ENCODE measurements at places on chromosomes 5 and 9.

DNA sequence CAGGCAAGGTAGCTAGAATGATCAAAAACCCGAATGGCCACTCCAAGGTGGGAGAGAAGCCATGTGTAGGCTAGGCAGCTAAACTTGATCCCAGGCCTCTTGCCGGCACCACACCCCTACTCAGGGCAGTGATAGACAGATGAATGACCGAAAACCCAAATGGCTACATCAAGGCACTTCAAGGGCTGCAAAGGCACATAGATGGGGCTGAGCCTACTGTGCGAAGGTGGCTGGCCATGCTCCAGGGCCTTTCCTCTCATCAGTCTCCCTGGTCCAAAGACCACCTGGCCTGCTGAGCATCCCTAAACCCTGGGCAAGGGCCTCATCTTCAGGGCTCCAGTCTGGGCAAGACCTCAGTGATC lies 3.7 kb upstream of the TIFAB start:
- no peak for DNase-seq

- no peak for DNase-seq
Measured at GRCh38 chr9:25827626-25828025, 149.4 kb upstream of the TUSC1 start.

DNA sequence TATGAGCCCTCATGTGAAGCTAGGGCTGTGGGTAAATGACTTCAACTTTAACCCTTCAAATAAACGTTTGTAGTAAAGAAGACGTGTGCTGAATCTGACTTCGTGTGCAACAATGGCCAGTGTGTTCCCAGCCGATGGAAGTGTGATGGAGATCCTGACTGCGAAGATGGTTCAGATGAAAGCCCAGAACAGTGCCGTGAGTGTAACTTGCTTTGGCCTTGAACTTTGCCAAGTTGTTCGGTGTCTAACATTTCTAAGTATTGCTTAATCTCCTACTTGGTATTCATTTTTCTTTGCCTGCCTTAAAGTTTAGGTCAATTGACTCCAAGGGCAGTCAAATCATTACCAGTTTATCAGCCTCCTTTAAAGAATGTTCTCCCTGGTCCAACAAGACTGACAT lies 18.2 kb downstream of the VLDLR start:
- no peak for DNase-seq

DNA sequence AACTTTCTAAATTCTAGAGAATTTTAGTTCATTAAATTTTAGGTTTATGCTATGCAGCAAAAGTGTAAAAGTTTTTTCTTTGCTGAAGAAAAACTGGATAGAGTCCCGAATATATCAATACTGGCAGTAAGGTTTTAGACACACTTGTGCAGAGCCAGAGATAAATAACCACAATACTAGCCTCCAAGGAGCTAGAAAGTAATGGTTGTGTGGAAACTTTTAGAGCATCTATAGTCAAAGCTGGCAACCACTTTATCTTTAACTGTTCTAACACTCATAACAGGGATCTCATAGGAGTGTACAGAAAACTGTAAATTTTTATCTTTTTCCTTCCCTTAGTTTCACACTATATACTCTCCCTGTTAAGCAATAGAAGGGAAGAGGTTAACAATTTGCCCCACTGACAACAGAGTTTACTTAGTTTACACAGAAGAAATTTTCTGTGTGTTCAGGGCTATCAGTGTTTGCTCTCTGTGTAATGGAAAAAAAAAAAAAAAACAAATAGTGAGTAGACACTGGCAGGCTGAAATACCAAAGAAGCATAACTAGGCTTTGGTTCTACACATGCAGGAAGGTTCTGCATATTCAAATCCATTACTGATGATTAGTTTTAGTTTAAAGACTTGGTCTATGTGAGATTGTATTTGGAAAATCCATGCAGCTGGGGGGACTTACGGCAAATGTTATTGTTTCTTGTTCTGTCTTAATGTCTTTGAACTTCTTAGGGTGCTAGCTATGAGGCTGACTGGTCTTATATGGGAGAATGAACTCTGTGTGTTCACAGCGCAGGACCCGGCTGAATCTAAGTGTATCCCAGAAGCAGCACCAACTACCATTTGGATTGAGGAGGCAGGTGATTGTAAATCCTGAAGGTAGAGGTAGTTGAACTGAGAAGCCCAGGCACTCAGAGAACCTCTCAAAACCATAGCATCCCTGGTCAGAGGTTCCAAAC lies 187.6 kb downstream of the PCSK1 start:
- DNase-seq = peak; percentile 15

DNA sequence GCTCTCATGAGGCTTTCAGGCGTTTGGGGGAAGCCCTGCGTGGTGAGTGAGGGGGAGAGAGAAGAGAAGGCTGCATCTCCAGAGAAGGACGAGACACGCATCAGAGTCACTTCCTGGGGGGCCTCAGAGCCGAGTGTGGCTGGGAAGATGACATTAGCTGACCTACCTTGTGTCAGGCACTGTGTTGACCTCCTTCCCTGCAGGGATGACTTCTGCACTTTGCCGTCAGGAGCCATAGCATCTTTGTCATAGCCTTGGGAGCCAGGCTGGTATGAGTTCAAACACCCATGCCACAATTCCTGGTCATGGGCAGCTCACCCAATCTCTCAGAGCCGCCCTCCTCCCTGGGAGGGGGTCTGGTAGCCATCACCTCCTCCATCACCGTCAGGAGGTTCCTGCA lies 17.3 kb downstream of the NEURL1B start:
- no peak for DNase-seq

DNA sequence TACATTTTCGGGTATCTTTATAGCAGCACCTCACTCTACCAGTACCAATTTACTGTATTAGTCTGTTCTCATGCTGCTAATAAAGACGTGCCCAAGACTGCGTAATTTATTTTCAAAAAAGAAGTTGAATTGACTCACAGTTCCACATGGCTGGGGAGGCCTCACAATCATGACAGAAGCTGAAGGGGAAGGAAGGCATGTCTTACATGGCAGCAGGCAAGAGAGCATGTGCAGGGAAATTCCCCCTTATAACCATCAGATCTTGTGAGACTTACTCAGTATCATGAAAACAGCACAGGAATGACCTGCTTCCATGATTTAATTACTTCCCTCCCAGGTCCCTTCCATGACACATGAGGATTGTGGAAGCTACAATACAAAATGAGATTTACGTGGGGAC lies 602.6 kb upstream of the DAB2 start:
- no peak for DNase-seq

DNA sequence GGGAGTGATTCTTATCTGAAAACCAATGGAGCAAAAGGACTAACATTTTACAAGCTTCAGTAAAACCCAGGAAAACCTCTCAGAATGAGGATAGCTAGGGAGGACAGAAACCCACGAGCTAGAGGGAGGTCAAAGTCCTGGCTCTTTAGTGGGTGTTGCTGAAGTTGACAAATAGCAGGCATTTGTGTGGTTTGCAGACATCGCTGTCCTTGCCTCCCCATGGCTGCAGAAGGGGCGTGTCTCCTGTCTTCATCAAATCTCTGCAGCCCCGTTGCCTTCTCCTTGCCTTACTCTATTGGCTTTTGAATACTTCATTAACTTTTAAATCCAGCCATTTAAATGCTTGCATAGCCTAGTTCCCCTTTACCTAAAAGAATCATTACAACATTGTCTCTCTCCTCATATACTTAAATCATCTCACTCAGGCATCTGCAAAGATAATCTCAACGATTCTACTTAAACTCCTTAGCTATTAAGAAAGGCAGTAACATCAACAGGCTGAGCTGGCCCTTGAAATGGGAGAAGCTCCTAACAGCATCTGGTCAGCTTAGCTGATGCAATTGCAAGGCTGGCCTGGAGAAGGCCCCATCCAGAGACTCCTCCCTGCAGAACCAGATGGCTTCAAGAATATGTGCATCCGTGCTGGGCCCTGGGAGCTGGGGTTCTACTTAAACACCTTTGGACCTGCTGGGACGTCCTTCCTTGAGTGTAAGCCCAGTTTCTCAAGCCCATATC lies 152.8 kb upstream of the TAS2R1 start:
- peak; percentile 29 for DNase-seq

DNA sequence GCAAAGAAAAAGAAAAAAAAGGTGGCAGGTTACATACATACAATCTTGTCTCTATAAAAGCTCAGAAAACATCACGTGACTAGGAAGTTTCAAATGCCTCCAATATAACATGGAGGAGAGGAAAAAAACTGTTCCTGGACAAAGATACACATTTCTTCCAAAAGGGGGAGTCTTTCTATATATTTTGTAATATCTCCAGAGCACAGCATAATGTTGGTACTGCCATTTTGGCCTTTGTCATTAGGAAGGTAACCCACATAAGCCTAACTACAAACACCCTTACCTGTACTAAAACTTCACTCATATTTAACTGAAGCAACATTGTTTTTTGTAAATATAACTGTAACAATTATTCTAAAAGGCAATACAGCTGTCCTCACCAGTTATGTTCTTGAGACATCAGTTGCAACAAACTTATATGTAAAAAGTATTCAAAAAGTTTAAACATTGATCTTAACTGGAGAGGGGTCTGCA lies 1.2 kb upstream of the BTF3 start:
- DNase-seq = peak; percentile 61

GRCh38 chr9:124735121-124735520 lies 36.0 kb downstream of the NR6A1 start:
- no peak for DNase-seq

DNA sequence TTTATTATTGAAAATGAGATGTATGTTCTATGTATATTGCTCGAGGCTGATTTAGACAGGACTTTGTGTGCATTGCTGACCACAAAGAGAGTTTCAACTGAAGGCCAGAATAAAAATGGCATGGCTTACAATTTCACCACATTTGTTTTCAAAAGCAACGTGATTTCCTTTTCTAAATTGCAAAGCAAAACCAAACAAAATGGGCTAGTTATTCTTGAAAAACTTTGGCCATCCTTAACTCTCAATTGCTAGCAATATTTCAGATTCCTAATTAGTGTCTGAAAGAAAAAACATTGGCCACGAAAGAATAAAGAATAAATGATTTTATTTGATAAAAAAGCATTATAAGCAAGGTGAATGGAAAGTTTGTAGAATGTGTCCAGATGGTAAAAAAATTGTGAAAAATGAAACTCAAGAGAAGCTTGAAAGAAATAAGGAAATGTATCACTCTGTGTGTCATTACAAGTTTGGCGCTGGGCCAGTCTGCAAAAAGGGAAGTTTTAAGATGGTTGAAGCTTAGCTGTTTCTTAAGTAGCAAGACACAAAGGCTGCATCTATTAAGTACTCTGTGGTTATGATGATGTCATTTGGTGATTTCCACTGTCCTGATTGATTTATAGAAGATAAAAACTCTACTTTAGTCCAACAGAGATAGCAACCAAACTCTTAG lies 89.2 kb upstream of the PRLR start:
- DNase-seq = no peak

- DNase-seq = no peak
Measured at GRCh38 chr5:123093601-123094236, 4.7 kb downstream of the PRDM6 start.

- no peak for DNase-seq
Measured at GRCh38 chr9:115204904-115205453, 87.0 kb upstream of the TNC start.

- DNase-seq = no peak
Measured at GRCh38 chr9:125089331-125089730, 54.0 kb downstream of the SCAI start.

- DNase-seq = no peak
Measured at GRCh38 chr9:110115341-110115820, 92.6 kb downstream of the C9orf152 start.

DNA sequence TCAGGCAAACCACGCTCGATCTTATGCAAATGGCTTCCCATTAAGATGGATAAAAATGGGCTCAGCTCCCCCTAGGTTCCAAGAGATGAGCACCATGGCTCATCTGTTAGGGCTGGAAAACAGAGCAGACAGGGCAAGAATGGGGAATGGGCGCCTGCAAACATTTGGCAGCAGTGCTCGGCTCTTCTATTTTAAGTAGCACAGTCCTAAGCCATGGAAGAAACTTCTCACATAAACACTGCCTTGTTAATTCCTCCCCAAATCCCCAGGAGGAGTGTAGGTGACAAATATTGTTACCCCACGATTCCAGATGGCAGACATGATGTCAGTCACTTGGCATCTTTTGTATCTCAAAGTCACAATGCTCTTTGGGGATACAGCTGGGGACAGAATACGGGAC lies 221.8 kb downstream of the ICE1 start:
- no peak for DNase-seq

GRCh38 chr5:169125571-169125970 lies 175.4 kb downstream of the SLIT3 start:
- no peak for DNase-seq

- no peak for DNase-seq
Measured at GRCh38 chr5:129748913-129749880, 1.3 kb downstream of the MINAR2 start.

GRCh38 chr5:40499007-40499406 lies 180.7 kb upstream of the PTGER4 start:
- no peak for DNase-seq

GRCh38 chr5:43010935-43011315 lies 29.2 kb downstream of the ANXA2R start:
- DNase-seq = no peak

GRCh38 chr5:167280111-167280510 lies 1011.3 kb upstream of the WWC1 start:
- no peak for DNase-seq

- DNase-seq = no peak
Measured at GRCh38 chr9:117734082-117734481, 29.9 kb downstream of the TLR4 start.

DNA sequence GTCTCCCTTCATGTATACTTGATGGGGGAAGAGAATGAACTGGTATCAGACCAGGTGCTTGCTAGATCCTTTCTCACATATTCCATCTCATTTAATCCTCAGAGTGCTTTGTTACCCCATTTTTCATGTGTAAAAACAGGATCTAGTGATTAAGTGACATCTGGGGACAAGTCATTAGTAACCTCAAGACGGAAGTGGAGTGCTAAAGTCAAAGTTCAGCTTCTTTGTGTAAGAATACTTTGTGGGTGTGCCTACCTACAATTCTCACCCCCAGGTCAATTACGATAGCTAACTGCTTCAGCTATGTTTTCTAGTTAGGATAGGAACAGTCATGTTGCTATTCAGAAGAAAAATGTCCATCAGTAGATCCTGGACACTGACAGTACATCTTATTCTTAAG lies 3.1 kb upstream of the FAM120AOS start:
- no peak for DNase-seq

GRCh38 chr9:110923601-110924000 lies 114.7 kb downstream of the LPAR1 start:
- no peak for DNase-seq

- DNase-seq = no peak
Measured at GRCh38 chr9:99931155-99931840, 24.8 kb downstream of the STX17 start.

- DNase-seq = no peak
Measured at GRCh38 chr9:20962536-20963225, 68.8 kb downstream of the HACD4 start.

- DNase-seq = no peak
Measured at GRCh38 chr5:150473673-150474358, 24.3 kb upstream of the RPS14 start.

- DNase-seq = no peak
Measured at GRCh38 chr9:34010979-34011378, 37.7 kb downstream of the UBAP2 start.

GRCh38 chr9:109857336-109857735 lies 77.3 kb downstream of the PALM2AKAP2 start:
- DNase-seq = no peak

GRCh38 chr9:80485420-80486250 lies 913.9 kb downstream of the TLE4 start:
- DNase-seq = no peak

- DNase-seq = no peak
Measured at GRCh38 chr9:117060963-117061362, 353.9 kb downstream of the ASTN2 start.

GRCh38 chr9:38044706-38045105 lies 24.3 kb downstream of the SHB start:
- no peak for DNase-seq

- DNase-seq = no peak
Measured at GRCh38 chr5:57716661-57717060, 234.1 kb upstream of the ACTBL2 start.

Data from HuH-7 (cell line).